ENCODE measurements at places on chromosomes 7 and 10. TPM values are rescaled to one million over a fixed set of nuclear protein-coding genes. Genes with fewer than 3 reads are reported as not detected.

DNA sequence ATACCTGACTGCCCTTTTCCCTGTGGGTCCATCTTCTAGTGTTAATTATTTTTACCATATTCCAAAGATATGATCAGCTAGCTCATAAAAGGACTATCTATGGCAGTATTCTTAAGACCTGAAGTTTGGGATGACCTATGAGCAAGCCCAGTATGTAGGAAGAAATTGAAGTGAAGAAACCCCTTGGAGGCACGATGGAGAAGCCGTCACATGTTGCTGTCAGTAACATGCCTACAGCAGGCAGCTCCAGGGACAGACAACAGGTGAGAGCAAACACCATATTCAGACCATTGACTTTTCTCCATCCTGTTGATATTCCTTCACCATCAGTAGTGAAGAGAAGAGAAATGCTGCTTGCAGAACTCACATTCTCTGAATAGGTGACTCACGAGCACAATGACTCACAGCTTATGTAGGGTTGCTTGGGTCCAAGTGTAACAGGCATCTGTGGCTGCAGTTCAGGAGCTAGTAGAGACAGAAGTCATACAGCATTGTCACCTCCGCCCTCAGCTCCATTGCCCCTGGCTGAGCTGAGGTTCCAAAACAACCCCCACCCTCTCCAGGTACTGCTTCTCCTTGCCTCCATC lies 8.4 kb upstream of the LYZL2 start:
- H3K36me3 ChIP-seq: no peaks in the 10 kb centered on the region
- no peak for DNase-seq
- H3K27me3 ChIP-seq: no peaks in the 10 kb centered on the region

DNA sequence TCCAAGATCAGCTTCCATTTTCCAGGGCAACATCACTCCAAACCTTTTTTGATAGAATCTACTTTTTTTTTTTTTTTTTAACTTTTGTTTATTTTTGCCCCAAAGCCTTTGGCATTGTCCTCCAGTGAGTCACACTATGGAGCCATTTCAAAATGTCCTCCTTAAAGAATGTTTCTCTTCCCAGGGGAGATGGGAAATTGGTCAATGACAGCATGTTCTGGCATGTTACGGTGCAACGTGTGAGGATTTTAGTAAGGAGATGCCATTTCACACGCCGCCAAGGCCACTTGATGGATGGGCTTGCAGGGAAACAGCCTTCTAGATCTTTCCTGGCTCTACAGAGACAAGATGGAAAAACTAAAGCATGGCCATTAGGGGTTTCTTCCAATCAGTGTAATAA lies 30.7 kb upstream of the TRIL start:
- DNase-seq: no peak
- H3K4me3 ChIP-seq: no peak overlapping the region
- H3K4me1 ChIP-seq: peaks cover 37% of the 10 kb centered on the region
- H3K27ac ChIP-seq: peak overlapping the region; percentile 60
- no peaks in the 10 kb centered on the region for H3K36me3 ChIP-seq
- no peaks in the 10 kb centered on the region for H3K27me3 ChIP-seq

USP6NL gene
- 6.2 TPM for total RNA-seq

SORBS1 gene
- 44.9 TPM for total RNA-seq

GRCh38 chr10:113679463-113680189 lies at the start of gene CASP7:
TSS of gene CASP7 (plus strand) at chr10:113679912. CDS start at chr10:113697494, 17,582 bp downstream.
- H3K36me3 ChIP-seq: peaks cover 5% of the 10 kb centered on the region
- no peaks in the 10 kb centered on the region for H3K27me3 ChIP-seq
- H3K4me1 ChIP-seq: peaks cover 17% of the 10 kb centered on the region
- H3K4me3 ChIP-seq: peak within 1 kb of the TSS; percentile 84
- peak; percentile 81 for DNase-seq

GRCh38 chr10:71725998-71726579 lies 6.5 kb upstream of the C10orf105 start:
- peak overlapping the region; percentile 79 for H3K27ac ChIP-seq
- H3K27me3 ChIP-seq: no peaks in the 10 kb centered on the region
- H3K4me1 ChIP-seq: peaks cover 40% of the 10 kb centered on the region

DNA sequence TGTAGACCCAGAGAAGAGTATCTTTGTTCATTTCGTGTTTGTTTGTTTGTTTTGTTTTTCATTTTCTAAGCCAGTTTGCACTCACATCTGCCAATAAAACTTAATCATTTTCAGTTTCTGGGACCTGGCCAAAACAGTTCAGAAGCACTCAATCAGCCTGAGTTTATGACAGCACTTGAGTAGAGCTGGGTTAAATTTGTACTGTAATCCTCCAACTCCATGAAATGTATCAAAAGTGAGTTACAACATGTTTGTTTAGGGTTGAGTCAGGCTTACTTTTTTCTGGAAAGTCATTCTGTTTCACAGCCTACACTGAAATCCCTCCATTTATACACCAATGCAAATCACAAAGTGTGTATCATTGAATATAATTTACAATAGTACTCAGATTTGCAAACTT lies 91.9 kb downstream of the ZWINT start:
- no peaks in the 10 kb centered on the region for H3K4me1 ChIP-seq
- H3K36me3 ChIP-seq: no peaks in the 10 kb centered on the region
- H3K27me3 ChIP-seq: no peaks in the 10 kb centered on the region
- DNase-seq: no peak
- H3K27ac ChIP-seq: no peak overlapping the region
- no peak overlapping the region for H3K4me3 ChIP-seq

- peak overlapping the region; percentile 71 for H3K4me3 ChIP-seq
- peak overlapping the region; percentile 37 for H3K27ac ChIP-seq
- peaks cover 24% of the 10 kb centered on the region for H3K4me1 ChIP-seq
- H3K27me3 ChIP-seq: no peaks in the 10 kb centered on the region
- peak; percentile 81 for DNase-seq
- peaks cover 4% of the 10 kb centered on the region for H3K36me3 ChIP-seq
Measured at GRCh38 chr7:7642081-7642480, 1.5 kb downstream of the UMAD1 start.

- no peaks in the 10 kb centered on the region for H3K36me3 ChIP-seq
- H3K27me3 ChIP-seq: no peaks in the 10 kb centered on the region
- peaks cover 18% of the 10 kb centered on the region for H3K4me1 ChIP-seq
Measured at GRCh38 chr10:110461530-110461929, 36.2 kb upstream of the DUSP5 start.

PLXNA4 gene
- total RNA-seq: 2.0 TPM

DNA sequence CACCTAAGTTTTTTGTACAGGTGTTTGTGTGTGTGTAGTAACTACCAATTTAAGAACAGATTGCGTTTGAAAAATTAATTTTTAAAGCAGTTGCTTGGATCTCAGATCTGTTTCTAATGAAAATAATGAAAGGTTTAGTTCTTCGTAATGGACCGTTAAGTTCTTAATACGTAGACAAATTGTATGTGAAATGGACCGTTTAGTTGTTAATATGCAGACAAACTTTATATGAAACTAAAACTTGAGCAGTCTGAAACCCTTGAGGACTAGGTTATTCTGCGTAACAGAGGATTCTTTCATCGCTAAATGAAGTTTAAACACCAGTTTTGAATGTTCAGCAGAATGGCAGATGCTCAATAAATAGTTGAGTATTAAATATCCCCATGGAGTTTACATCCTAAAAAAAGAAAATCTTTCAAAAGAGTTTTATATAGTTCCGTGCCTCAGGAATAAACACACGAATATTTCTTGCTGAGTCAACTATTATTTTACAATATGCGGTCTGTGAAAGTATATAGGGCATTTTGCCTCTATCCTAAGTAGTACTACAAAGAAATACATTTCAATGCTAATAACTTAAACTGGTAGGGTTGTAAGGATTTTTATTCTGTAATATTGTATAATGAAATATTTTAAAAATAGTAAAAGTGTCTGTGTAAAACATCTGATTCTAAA lies 1.2 kb downstream of the DBF4 start:
- peaks cover 40% of the 10 kb centered on the region for H3K4me1 ChIP-seq
- peak overlapping the region; percentile 96 for H3K27ac ChIP-seq
- H3K4me3 ChIP-seq: peak overlapping the region; percentile 81
- H3K27me3 ChIP-seq: no peaks in the 10 kb centered on the region

DNA sequence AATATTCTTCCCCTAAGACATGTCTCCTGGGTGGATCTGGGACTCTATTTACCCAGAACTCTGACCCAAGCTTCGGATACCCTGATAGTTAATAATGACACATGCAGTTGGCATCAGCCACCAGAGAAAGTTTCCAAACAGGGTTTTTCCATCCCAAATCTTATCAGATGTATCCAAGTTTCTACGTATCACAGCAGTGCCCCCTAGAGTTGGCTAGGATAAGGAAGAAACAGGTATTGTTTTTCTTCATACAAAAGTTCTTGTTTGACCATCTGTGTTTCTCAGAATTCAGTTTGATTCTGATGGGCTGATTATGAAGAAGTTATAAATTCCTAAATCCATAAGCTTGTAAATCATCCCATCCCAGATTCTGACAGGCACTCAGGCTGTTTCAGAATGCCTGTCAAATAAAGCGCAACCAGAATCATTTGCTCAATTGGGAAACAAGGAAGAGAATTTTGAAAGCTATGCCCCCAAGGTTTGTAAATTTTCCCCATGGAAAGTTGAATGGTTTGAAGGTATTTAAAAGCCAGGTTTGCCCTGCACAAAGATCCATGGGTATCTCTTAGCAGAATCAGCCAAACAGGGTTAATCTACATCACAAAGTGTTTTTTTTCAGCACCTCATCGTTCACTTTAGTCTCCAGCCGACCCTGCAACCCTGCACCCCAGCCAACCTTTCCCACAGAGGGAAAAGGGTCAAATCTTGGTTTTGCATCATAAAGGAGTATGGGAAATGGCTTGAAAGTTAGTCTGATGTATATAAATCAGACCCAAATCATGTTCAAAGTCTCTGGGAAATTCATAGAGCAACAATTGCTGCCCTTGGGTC lies 47.4 kb downstream of the NRAP start:
- H3K27me3 ChIP-seq: peaks cover 12% of the 10 kb centered on the region
- H3K27ac ChIP-seq: no peak overlapping the region
- H3K4me3 ChIP-seq: no peak overlapping the region
- no peak for DNase-seq

DNA sequence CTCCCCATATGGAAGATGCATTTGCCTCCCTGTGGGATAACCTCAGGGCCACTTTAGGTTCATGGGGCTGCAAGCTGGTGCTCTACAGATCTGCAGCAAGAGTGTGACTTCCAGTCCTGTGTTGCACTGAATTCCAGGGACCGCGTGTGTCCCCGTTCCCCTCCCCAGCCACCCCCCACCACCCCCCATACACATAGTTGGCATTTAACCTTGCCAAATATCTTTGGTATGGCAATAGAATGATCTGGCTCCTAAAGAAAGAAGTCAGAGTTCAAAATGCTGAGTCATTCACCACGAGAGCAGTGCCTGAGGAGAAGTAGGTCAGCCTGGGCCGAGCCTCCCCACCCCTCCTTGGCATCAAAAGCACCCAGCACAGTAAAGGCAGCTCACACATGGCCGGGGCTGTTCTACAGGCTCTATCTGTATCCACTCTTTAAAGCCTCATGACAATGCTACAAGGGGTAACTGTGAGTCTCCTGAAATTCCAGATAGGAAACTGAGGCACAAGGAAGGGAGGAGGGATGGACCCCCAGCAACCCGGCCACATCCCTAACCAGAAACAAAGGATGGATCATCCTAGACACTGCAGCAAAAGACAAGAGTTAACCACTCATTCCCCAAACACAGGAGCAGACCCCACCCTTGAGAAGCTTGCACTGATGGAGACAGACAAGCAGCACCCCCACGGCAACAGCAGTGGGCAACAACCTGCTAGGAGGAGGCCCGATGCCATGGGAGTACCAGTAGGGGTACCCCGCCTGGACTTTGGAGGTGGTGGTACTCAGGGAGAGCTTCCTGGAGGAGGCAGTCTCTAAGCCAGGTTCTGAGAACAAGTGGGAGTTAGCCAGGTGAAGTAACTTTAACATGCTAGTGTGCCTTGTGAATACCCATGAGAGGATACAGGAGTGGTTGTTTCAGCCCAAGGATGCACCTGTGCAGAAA lies 70.3 kb upstream of the NANOS1 start:
- H3K27me3 ChIP-seq: no peaks in the 10 kb centered on the region
- H3K4me1 ChIP-seq: peaks cover 24% of the 10 kb centered on the region
- H3K4me3 ChIP-seq: no peak overlapping the region
- H3K36me3 ChIP-seq: no peaks in the 10 kb centered on the region

- no peak for DNase-seq
- no peaks in the 10 kb centered on the region for H3K27me3 ChIP-seq
- no peaks in the 10 kb centered on the region for H3K36me3 ChIP-seq
- no peak overlapping the region for H3K27ac ChIP-seq
- H3K4me1 ChIP-seq: no peaks in the 10 kb centered on the region
Measured at GRCh38 chr7:13578294-13578693, 411.2 kb downstream of the ETV1 start.

DNA sequence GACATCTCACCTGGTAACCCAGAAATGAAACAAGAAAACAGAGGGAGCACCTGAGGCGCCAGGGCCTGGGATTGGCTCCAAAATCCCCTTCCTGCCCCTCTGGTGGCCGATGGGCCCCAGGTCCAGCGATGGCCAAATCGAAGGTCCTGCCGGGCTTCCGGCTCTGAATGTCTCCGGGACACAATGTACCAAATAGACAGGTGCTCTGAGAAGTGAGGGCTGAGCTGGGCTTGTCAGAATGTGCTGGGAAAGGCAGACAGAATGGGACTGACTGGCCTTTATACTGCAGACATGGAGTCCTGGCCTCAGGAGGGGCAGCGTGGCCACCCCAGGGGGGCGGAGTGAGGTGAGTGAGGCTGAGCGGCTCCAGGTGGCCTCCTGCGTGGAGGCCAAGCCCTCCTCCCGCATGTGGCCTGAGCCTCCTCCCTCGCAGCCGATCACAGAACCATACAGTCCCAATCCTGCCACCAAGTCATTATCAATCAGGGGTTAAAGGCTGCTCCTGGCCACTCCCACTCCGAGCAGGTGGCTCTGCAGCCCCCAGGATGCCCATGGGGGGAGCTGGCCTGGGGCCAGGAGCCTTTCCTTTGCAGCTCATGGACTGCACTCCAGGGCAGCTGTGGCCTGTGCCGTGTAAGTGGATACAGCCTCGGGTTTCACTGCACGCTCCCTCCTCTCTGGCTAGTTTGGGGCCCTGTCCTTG lies 185.5 kb downstream of the ADARB2 start:
- H3K36me3 ChIP-seq: no peaks in the 10 kb centered on the region
- no peak overlapping the region for H3K27ac ChIP-seq
- H3K4me1 ChIP-seq: no peaks in the 10 kb centered on the region
- H3K4me3 ChIP-seq: no peak overlapping the region
- DNase-seq: no peak

GRCh38 chr7:94348142-94348541 lies 46.6 kb upstream of the COL1A2 start:
- no peak overlapping the region for H3K4me3 ChIP-seq
- no peak overlapping the region for H3K27ac ChIP-seq
- DNase-seq: no peak
- no peaks in the 10 kb centered on the region for H3K27me3 ChIP-seq
- peaks cover 8% of the 10 kb centered on the region for H3K4me1 ChIP-seq

GRCh38 chr7:133910761-133911160 lies 216.4 kb upstream of the LRGUK start:
- H3K4me3 ChIP-seq: no peak overlapping the region
- H3K4me1 ChIP-seq: no peaks in the 10 kb centered on the region
- no peaks in the 10 kb centered on the region for H3K36me3 ChIP-seq
- DNase-seq: no peak
- no peaks in the 10 kb centered on the region for H3K27me3 ChIP-seq

ZNF783 gene
- 10.5 TPM for total RNA-seq

LIPK gene
- not detected for total RNA-seq

GRCh38 chr7:23212841-23213240 lies 31.0 kb downstream of the NUP42 start:
- H3K27ac ChIP-seq: no peak overlapping the region
- no peak overlapping the region for H3K4me3 ChIP-seq
- H3K36me3 ChIP-seq: no peaks in the 10 kb centered on the region
- no peak for DNase-seq
- H3K27me3 ChIP-seq: no peaks in the 10 kb centered on the region

ARMC3 gene
- not detected for total RNA-seq
